ENCODE measurements at places on chromosomes 12 and 14.

DNA sequence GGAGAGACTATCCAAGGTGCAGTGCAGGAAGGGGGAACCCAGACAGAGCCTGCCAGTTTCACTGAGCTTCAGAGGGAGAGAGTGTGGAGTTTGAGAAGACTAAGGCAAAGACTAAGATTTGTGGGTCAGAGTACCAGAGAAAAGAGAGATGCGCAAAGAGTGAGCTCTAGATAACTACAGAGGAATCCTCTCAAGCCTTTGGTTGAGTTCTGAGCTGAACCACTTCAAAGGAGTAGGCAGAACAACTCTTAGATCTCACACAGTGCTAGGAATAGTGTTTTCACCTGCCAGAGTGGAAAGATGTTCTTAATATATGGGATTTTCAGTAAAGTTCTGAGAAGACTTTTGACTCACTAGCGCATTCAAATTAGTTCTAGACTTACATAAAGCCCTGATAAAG is 10.7 kb upstream of the M6PR start:
- no peak for DNase-seq

- DNase-seq, result no peak
These were observed 89.1 kb downstream of the ADGRD1 start for GRCh38 chr12:131042834-131043245.

DNA sequence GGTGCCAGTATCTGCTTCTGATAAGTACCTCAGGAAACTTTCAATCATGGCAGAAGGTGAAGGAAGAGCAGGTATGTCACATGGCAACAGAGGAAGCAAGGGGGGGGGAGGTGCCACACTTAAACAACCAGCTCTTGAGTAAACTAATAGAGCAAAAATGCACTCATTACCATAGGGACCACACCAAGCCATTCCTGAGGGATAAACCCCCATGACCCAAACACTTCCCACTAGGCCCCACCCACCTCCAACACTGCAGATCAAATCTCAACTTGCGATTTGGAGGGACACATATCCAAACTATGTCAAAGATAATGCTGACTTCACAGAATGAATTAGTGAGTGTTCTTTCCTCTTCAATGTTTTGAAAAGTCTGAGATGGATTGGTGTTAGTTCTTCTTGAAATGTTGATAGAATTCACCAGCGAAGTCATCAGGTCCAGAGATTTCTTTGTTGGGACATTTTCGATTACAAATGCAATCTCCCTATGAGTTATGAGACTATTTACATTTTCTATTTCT is 16.6 kb downstream of the TFCP2 start:
- DNase-seq, result no peak

DNA sequence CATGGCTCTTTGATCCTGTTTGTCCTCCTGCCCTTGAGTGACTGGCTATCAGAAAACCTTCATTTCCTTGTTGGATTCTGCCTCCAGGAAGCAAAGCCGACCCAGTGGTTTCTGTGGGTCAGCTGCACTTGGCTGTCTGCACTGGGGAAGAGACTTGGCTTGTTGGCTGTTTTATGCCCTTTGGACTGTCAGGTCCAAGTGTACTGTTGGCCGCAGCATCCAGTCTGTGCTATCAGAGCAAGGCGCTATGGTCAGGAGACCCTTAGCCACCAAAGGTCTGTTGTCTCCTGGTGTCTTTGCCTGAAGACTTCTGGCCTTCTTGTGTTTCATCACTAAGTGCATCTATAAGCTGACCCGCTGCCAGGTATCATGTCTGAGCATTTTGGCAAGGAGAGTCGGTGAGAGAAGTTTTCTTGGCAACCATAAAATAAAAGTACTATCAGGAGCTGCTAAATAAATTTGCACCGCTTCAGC is 177.4 kb upstream of the HIF1A start:
- DNase-seq, result no peak
